ENCODE measurements at places on chromosomes 6 and 20.

GRCh38 chr6:110325197-110325596 is 33.0 kb downstream of the METTL24 start:
- DNase-seq = no peak

GRCh38 chr6:86963352-86963751 is 26.0 kb downstream of the HTR1E start:
- no peak for DNase-seq

DNA sequence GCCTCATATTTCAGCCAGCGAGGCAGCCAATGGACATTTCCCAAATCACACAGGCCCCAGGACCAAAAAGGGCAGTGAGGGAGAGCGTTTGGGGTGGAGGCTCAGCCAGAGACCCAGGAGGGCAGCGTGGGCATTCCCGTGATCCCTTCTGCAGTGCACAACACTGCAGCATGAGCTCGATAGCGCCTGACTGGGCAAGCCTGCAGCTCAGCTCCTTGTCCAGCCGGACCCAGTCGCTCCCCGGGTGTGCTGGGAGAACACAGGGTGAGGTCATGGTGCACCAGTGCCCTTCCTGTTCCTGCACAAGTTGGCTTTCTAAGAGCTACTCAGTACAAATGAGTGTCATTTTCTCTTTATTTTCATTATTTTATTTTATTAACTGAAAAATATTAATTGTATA is 5.9 kb downstream of the TTLL2 start:
- no peak for DNase-seq

GRCh38 chr20:62739581-62740285 is 31.1 kb downstream of the NTSR1 start:
- DNase-seq = no peak

- no peak for DNase-seq
Observed at GRCh38 chr6:30213667-30213956, 406 bp upstream of the TRIM26 start.

GRCh38 chr6:35497571-35498421 is 917 bp upstream of the TEAD3 start:
- peak; percentile 83 for DNase-seq

DNA sequence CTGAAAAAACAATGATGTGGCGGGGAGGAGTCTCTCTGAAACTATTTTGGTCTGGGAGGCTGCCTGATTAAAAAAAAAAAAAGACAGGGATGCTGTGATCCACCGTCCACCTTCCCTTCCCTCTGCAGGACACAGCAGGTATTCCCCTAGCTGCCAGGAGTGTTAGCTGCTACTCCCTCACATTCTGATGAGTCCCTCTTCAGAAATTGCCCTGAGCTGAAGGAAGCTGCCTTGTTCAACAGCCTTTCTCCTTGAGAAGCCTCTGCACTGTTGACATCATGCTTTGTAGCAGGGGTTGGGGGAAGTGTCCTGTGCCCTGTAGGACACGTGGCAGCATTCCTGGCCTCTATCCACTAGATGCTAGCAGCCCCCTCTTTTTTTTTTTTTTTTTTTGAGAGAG is 71.7 kb upstream of the ZMYND8 start:
- DNase-seq = no peak

DNA sequence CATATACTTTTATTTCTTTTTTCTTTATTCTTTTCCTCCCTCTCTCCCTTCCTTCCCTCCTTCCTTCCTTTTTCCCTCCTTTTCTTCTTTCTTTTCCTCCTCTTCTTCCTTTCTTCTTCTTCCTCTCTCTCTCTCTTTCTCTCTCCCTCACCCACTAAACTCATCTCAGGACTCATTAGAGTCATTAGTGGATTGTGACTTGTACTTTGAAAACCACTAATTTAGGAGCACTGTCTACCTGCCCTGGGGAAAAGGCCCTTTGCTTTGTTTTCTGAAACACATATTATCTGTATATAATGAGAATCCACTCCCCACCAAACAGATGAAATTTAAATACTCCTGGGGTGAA is 68.7 kb upstream of the CEP85L start:
- DNase-seq = no peak

DNA sequence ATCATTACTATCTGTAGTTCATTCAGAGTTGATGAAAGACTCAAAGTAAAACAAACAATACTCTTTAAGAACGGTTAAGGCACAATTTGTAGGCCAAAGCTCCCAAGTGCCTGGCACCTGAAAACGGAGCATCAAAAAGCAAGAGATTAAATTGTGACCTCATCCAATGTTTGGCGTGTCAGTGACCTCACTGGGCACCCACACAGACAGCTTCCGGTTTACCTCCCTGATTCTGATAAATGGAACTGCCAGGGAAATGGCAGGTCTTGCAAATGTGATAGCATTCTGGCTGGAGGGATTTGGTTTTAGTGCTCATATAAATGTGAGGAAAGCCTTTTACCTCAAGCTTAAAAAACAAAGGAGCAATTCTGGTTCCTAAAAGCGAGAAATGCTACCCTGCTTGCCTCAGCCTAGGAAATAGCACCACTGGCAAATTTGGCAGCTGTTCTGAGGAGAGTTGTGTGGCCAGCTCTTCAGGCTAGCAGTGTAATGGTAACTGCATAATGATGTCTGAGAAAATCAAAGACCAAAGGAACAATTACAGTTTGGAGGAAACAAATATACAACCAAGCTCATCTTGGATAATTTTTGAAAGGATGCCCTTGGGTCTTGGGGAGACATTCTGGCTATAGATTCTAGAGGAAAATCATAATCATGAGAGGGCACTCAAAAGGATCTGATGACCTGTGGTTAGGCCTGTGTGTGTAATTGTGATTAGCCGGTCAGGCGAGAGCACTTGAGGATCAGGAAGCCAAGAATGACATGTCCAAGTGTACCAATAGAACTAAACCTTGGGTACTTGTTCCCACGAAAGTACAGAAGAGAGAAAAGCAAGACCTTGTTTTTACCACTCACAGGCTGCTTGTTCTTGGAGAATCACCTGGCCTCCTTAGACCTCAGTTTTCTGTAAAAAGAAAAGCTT is 174.3 kb downstream of the TFAP2B start:
- no peak for DNase-seq

DNA sequence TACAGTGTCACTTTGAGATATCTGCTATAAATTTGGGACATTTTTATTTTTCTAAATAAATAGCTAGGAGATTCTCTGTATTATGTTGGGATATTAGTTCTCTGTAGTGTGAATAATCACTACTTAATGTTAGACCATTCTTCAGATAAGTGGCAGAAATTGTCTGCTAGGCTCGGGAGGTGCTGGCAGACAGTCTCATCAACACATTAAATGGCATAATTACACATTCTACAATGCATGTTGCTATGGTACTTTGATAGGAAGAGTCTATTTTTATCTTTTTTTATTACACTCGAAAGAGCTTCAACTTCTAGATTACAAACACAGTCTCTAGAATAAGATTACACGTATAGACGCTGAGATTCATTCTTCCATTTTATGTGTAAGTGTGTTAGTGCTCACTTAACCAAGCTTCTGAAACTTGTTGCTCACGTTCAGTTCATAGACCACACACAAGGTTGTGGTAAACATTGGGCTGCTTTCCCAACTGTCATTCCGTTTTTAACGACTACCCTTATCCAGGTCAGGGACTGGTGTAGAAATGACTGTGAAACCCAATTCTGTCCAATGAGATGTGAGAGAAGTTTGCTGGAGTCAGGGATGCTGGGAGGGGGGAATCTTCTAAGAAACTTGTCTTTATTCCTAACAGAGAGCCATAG is 78.6 kb downstream of the TPBG start:
- no peak for DNase-seq

- peak; percentile 63 for DNase-seq
Observed at GRCh38 chr6:32154514-32155161, 697 bp downstream of the PPT2 start.

GRCh38 chr6:36850021-36850420 is 10.8 kb upstream of the CPNE5 start:
- no peak for DNase-seq
